Type B pancreatic cell (in vitro differentiated cells): ENCODE measurements at places on chromosomes 7 and 10. TPM values are rescaled to one million over a fixed set of nuclear protein-coding genes. Genes with fewer than 3 reads are reported as not detected.

Gene PLA2G12B
- 1.2 and 4.2 TPM in 2 replicates for total RNA-seq

Gene ZCCHC24
- total RNA-seq: 2.7 and 29.1 TPM in 2 replicates

Gene DENND2A
- 6.2 and 25.4 TPM in 2 replicates for total RNA-seq

Gene C10orf105
- 0.31 TPM in 1 of 2 replicates, not detected in the other for total RNA-seq

DNA sequence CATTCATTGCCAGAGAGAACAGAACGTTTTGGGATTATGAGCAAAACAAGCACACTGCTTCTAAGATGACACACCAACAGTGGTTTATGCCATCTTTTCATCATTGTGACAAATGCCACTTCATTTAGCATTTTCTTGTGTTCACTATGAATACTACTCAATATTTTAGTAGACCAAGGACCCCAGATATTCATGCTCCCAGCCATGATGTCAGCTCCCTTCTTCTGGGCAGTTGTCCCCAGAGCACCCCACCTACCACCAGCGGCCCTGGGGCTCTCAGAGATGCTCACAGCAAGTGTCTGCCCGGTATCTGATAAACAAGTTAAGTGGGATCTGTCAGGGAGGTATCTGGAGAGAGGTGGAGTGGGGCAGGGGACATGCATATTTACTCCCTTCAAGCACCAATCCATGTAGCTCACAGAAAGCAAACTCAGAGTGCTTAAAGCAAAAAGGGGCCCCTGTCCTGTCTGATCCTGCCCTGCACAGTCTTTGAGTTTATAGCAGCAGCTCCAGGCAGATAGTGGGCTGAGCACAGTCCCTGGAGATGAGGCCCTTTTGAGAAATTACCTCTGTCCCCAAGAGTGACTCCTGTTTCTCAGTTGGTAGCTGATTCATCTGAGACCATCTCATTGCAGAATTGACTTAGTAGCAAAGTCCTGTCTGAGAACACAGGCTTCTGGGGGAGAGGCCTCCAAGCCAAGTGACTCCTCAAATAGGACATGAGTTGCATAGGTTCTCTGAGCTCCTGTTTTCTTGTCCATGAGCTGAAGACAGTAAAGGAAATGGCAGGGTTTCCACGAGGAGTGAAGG lies 281.8 kb upstream of the KLF6 start:
- DNase-seq: no peak

GRCh38 chr10:66167816-66168215 lies 758.0 kb upstream of the LRRTM3 start:
- DNase-seq: no peak

- DNase-seq: no peak
Measured at GRCh38 chr7:159025161-159025779, 119.4 kb downstream of the VIPR2 start.

- DNase-seq: no peak
Measured at GRCh38 chr7:29606287-29606721, 42.7 kb downstream of the PRR15 start.

- no peak for DNase-seq
Measured at GRCh38 chr10:125756196-125756595, 19.4 kb downstream of the MMP21 start.

DNA sequence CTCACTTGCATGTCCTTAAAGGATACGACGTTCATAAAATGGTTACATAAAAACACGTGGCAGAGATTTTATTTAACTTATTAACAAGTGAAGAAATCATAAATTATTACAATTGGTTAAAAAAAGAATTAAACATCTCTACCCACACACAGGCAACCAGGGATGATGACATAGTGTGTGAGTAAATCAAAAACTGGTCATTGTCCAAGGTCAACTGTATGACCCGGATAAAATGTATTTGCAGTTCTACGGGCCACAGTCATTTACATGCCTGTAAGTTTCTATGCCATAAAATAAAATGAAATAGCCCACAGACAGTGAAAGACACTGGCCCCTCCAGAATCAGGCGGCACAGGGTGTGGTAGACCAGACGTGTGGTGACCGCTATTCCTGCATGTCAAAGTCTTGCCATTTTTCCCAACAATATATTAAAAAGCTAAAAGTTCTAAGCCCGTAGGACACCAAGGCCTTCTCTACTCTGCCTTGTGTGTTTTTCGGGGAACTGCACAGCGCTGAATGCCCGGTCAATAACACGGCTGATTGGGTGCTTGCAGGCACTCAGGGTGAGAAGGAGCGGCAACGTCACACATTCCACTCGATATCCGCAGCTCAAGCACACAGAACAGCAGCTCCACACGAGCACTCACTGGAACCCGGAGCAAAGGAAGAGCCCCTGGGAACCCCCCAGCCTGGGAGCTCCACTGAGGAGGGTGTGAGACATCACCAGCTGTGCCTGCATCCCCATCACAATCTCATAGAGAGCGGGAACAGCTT lies 143.3 kb upstream of the PPP2R2D start:
- DNase-seq: no peak

GRCh38 chr10:49539320-49539885 lies 482 bp upstream of the ERCC6 start:
- DNase-seq: peak; percentile 73

GRCh38 chr10:90884431-90884830 lies 12.7 kb downstream of the RPP30 start:
- no peak for DNase-seq
